ENCODE measurements at places on chromosomes 5 and 9.

DNA sequence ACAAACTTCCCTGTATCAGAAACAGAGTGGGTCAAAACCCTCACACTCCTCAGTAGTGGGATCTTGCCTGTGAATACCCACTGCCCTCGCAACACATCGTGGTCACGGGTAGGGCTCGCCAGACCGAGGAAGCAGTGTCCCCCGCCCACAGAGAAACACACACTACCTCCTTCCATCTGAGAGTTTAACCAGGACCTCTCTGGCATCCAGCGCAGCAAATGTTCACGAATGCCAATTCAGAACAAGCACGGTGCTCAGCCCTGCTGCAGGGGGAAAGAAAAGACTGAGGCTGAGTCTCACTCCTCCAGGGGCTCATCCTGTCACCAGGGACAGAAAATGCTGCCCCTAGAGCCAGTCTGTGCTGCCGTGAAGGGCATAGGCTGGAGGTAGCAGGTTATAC is 42.5 kb upstream of the SYNPO start:
- DNase-seq, result no peak

GRCh38 chr9:77847059-77847499 is 184.5 kb downstream of the GNAQ start:
- peak; percentile 70 for DNase-seq

- DNase-seq, result peak; percentile 46
Measured at GRCh38 chr9:76534026-76534425, 75.0 kb downstream of the GCNT1 start.

GRCh38 chr9:36679710-36680109 is 107.0 kb downstream of the MELK start:
- no peak for DNase-seq

DNA sequence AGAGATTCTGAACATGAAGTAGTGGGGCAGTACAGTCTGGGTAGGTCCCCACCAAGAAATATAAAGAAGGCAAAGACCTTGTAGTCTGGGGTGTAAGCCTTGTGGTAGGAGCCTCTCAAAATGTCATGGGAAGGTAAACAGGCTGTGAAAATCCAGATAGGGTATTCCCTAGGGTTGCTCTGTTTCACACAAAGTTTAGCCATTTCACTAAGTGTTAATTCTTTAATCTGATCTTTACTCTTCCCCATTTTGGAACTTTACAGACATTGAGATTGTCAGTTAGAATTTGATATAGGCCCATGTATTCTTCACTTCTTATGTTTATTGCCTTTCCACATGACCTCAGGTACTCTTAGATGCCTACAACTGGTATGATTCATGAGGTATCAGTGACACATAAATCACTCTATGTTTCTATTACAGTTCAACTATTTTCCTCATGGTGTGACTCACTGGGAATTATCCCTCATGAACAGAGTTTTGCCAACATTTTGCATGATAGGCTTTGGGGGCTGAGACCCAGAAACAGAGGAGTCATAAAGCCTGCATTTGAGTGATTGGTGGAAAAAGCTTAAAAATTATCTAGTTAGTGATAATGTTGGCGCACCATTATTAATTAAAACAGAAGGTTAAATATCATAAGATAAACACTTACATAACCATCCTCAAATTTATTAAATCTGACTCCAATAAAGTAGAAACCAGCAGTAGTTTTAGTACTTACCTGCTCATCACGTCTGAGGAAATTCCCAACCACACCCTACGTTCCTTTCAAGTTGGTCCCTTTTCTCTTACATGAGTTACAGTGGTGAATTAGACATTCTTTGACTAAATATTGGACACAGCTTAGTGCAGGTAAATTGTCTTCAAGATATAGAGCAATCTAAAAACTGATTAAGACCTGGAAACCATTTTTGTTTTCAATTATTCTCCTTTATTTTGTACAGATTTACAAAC is 399.8 kb upstream of the MEF2C start:
- peak; percentile 88 for DNase-seq

GRCh38 chr5:68994645-68995044 is 99.2 kb upstream of the SLC30A5 start:
- no peak for DNase-seq

GRCh38 chr5:163580516-163580915 is 75.1 kb downstream of the MAT2B start:
- DNase-seq, result no peak

- peak; percentile 15 for DNase-seq
Measured at GRCh38 chr5:10760096-10760920, 726 bp downstream of the DAP start.

- DNase-seq, result no peak
Measured at GRCh38 chr5:53874409-53874808, 314.0 kb downstream of the NDUFS4 start.

GRCh38 chr5:173884402-173885053 is 3.6 kb upstream of the CPEB4 start:
- DNase-seq, result no peak

GRCh38 chr5:66416698-66417097 is 179.5 kb upstream of the MAST4 start:
- no peak for DNase-seq

GRCh38 chr9:122816163-122816867 is 12.1 kb downstream of the PDCL start:
- DNase-seq, result no peak

DNA sequence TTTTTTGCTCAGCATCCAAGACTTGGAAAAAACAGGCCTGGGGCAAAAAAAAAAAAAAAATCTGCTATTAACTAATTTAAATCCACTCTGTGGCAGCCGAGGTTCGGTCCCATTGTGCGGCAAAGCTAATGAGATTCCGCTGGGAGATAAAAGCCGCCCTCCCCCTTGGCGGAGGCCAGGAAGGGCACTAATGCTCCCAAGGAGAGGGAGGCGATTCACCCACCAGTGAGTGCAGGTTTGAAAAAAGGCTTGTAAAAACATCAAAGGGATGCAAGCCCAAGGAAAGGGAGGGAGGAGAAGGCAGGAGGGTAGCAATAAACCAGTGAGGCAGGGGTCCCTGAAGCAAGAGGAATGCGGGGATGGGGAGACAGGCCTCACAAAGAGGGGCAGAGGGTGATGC is 129.5 kb upstream of the RAPGEF1 start:
- no peak for DNase-seq

- no peak for DNase-seq
Measured at GRCh38 chr5:37789991-37790390, 49.9 kb downstream of the GDNF start.

- DNase-seq, result no peak
Measured at GRCh38 chr5:31251032-31251431, 57.5 kb downstream of the CDH6 start.

GRCh38 chr5:32304622-32305021 is 8.1 kb downstream of the MTMR12 start:
- DNase-seq, result no peak

- DNase-seq, result peak; percentile 30
Measured at GRCh38 chr5:74767579-74767913, 497 bp downstream of the NSA2 start.

- peak; percentile 94 for DNase-seq
Measured at GRCh38 chr9:14221558-14221957, 92.4 kb downstream of the NFIB start.

GRCh38 chr5:390623-391491 is 52.1 kb upstream of the EXOC3 start:
- DNase-seq, result no peak

DNA sequence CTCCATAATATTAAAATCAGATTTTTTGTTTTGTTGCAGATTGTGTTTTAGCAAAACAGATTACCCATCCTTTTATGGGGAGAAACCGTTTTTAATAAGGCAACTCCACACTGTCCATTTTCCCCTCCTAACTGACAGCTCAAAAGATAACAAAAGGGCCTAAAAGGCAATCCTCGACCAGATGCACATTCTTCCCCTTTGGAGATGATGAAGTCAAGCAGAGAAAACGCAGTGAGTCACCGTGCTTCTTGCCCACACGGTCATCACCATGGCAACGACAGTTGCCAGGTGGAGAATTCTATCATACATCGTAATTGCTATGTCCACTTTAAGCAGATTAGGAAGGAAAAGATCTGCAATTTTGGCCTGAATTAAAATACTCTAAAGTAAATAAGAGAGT is 96.4 kb downstream of the DIRAS2 start:
- peak; percentile 97 for DNase-seq

- DNase-seq, result peak; percentile 8
Measured at GRCh38 chr5:118863345-118863744, 125.0 kb downstream of the DTWD2 start.

GRCh38 chr9:82949203-82949602 is 113.7 kb downstream of the RASEF start:
- DNase-seq, result peak; percentile 30
